ENCODE measurements at places on chromosomes 2 and 18. TPM values are rescaled to one million over a fixed set of nuclear protein-coding genes. Genes with fewer than 3 reads are reported as not detected.
A peak's percentile ranks its signal among the peaks of the same experiment; 100 is the strongest.

The ALPP gene
- not detected for total RNA-seq

The BOK gene
- not detected for total RNA-seq

The TMEM200C gene
- total RNA-seq: not detected

The REEP1 gene
- total RNA-seq: 0.63 TPM

The CLEC4F gene
- not detected for total RNA-seq

The ABCA12 gene
- total RNA-seq: 0.02 TPM

DNA sequence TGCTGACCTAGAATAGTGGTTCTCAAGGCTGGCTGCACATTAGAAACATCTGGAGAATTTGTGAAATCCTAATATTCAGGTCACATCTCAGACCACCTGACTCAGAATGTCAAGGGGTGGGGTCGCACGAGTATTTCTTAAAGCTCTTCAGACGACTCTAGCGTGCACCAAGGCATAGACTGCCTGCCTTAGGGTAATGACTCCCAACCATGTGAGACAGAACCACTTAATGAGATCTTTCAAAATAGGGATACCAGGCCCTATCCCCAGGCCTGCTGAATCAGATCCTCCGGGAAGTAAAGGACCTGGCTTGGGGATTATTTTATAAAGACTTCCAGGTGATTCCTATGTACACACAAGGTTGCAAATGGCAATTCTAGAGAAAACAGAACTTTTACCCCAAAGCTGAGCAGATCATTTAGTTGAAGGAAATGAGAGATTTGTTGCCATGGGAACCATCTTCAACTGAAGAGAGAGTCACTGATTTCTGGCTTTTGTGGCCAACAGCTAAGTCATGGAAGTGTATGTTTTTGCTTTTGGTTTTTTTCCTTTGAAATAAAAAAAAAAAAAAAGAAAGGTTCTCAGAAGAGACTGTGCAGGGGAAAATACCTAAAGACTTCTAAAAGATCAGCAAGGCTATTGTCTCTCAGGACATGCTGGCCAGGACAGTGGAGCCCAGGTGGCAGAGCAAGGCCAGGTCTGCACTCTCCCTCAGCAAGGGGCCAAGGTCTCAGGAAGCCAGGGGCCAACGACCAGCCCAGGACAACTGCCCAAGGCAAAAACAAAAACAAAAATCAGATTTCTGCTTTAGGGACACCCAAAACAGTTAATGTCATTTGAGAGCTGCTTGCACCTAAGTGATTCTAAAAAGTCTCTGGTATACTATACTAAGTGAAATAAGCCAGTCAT is 15.3 kb upstream of the LOXHD1 start:
- peak; percentile 8 for DNase-seq

DNA sequence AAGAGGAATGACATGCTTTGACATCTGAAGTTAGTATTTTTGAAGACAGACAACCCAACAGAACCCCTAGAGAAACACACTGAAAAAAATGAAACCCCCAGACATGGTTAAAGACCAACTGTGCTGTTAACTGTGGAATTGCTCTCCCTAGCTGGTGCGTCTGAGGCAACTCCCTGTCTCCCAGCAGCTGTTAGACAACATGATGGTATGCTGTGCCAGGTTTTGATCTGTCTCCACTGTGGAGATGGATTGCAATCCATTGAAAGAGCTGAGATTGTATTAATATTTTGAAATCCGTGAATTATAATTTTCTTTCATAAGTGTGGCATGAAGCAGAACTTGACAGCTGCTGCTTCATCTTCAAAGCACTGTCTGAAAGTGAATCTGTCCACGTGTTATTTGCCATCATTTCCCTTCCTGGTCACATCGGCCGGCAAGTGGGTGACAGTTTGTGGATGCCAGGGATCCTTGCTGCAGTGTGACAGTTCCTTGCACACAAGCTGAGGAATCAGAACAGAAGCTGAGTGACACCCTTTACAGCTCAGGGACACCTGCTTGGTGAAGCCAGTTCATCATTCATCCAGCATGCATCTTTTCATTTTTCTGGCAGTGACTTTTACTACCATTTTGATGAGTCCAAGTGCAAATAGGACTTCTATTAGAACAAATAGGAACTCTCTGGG is 58.2 kb upstream of the ACSL3 start:
- DNase-seq: no peak

DNA sequence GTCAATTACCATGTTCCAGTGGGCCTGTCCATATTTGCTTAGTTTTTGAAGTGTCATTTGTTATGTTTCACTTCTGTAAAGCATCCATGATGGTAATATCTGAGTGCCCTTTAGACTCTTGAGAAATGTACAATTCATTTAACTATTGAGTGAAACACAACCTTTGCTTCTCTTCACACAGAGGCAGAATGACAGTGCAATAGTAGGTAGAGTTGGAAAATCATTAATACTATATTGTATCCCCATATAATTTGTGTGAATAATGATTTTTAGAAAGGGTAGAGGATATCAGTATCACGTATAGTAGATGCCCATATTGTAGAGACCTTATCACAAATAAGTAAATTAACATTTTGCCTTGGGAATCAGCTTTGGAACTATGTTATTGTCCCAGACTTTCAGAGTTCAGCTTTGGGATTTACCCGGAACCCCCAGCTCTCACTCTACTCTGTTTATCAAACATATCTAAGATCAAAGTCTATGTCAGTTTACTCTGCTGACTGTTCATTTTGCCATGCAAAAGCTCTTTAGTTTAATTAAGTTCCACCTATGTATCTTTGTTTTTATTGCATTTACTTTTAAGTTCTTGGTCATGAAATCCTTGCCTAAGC is 172.7 kb upstream of the NOL4 start:
- DNase-seq: no peak

DNA sequence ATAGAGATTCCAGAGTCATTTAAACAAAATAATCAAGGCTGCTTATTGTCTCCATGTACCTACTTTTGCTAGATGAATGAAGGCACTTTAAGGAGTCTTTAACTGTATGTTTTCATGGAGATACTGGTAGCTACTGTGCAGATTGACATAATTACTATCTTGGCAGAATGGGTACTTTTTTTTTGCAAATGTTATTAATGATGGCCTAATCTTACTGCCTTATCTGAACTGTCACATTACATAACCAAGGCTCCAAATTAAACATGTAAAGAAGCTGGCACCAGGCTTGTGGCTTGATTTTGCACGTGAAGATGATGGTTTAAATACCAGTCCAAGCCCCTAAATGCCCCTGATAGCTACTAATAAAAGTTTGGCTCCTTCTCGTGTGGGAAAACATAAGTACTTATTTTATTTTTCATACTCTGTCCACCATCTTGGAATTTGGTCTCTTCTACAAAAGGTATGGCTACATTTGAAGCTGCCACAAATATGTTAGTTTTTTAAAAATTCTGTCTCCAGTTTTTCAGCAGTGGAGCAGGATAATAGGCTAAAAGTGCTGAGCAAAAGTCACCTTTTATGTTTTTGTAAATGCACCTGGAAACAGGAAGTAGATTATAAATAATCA is 4.1 kb downstream of the TRIB2 start:
- DNase-seq: no peak

DNA sequence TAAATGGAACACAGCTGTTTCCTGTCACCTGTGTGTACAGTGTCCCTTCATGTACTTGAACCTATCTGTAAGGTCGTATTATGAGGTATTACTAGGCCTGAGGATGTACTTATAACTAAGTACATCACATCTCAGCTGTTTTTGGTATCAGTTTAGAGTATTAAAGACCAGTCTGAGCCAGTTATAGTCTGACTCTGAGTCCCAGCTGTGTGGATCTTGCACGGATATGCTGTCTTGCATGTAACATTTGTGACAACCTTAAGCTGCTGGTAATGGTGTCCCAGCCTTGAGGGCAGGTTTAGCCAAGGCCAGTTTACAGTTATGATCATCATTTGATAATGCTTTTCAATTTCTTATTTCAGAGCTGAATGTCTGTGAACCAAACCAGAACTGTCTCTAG is 496.3 kb downstream of the SLC4A3 start:
- no peak for DNase-seq

Measured in activated T-cell treated with anti-CD3 and anti-CD28 coated beads, Interleukin-2, amount 50 U/mL, for 72 hours (primary cell).